Hematopoietic multipotent progenitor cell treated with erythropoietin and hydrocortisone succinate and interleukin-3 and kit ligand, for 8 days (in vitro differentiated cells): ENCODE measurements at places on chromosomes 11 and 22.

DNA sequence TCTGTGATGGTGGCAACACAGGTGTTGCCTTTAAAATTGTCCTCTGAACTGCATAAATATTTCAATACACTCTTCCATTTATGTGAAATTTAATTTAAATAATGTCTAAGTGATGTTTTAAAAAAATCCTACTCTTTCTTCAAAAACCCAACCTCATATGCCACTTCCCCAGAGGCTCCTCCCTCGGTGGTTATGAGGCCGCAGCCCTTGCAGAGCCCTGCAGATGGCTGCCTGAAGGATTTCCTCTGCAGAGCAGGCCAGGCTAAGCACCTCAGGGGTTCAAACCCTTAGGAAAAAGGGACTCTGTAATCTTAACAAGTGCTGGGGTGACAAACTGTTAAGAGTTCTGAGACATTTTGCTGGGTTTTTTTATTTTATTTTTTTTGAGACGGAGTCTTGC, 25.2 kb downstream of the MORC2 start:
- no peak for DNase-seq

- DNase-seq = peak; percentile 66
Observed at GRCh38 chr11:830295-831117, 2.2 kb upstream of the CD151 start.

GRCh38 chr11:61948505-61948904, 1.6 kb upstream of the BEST1 start:
- no peak for DNase-seq

GRCh38 chr22:40031766-40032470, 37.2 kb downstream of the FAM83F start:
- DNase-seq = no peak

- no peak for DNase-seq
Observed at GRCh38 chr11:69799097-69799496, 20.1 kb downstream of the FGF3 start.
